Activated CD8-positive, alpha-beta memory T cell treated with anti-CD3 and anti-CD28 coated beads for 24 hours (primary cell): ENCODE measurements at places on chromosomes 2 and 18.
A peak's percentile ranks its signal among the peaks of the same experiment; 100 is the strongest.

DNA sequence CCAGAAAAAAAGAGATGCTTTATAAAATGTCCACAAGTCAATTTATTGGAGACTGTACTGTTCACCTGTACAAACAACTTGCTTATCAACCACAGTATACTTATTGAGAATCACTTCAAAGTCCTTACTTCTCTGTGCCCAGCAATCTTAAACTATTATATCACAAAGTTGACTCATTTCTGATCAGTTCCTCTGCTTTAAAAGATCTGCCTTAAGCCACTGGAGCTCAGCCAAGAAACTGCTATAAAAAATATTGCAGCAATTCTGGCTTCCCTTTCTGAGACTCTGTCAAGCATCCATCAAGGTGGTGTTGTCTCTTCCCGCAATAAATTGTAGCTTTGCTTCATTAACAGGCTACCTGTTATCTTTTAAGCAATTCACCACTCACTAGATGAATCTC, 375.2 kb upstream of the SPHKAP start:
- no peak for DNase-seq

DNA sequence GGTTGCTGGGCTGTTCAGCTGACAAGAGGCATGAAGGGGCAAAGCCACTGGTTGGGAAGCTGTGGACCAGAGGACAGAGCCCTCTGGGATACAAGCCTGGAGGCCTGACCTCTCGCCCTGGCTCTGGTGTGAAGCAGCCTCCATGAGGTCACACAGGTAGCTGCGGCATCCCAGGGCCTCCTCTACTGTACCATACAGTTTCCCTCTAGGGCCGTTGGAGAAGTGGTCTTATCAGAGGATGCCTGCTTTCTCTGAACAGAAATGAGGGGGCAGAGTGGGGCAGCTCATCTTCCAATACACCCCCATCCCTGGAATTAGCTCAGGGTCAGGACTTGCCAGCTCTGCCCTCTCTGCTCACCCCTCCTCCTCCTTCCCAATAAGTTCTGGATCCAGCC, 135.1 kb upstream of the SMAD2 start:
- no peak for DNase-seq

DNA sequence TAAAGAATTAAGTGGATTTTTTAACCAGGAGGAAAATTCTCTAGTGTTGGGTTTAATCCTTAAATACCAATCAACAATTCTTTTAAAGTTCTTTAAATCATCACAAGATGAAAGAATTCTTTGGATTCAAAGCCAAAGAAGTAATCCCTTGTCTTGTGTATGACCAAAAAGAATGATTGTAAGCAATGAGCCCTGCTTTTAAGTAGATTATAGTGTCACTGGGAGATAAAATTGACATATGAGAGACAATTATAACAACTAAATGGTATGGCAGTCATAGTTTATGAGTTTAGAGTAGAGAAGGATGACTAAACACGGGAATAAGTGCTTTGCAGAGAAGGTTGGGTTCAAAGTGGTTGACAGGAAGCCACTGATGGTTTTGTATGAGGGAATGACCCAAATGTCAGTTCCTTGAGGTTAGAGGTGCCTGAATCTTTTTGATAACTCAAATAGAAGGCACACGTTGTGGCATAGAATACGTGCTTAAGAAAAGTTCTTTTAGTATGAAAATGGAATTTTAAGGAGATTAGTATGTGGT, 199.6 kb upstream of the TCF4 start:
- no peak for DNase-seq

- DNase-seq: no peak
These were observed 785.6 kb downstream of the NR4A2 start for GRCh38 chr2:155546721-155547555.

GRCh38 chr2:69159986-69160385, 147.0 kb downstream of the ANTXR1 start:
- no peak for DNase-seq

DNA sequence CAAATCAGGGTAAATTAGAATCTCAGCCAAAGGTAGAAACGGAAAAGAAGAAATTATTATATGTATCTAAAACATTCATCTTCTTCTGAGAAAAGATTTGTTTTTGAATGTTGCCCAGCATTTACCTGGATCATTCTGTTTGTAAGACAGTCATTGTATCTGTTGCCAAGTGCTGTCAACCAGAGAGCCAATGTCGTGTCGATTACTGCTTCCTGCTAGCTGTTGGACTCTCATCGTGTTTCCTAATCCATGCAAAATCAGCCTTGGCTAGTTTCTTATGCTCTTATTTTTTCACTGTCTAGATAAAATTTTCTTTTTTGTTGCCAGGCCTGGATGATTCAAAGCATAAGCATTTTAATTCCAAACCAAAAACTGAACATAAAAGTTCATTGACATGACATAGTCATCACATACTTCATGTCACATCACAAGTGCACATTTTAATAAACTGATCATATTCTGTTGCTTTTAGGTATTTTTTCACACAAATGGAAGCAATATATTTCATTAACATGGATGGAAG, 202.3 kb downstream of the KCNH7 start:
- no peak for DNase-seq

DNA sequence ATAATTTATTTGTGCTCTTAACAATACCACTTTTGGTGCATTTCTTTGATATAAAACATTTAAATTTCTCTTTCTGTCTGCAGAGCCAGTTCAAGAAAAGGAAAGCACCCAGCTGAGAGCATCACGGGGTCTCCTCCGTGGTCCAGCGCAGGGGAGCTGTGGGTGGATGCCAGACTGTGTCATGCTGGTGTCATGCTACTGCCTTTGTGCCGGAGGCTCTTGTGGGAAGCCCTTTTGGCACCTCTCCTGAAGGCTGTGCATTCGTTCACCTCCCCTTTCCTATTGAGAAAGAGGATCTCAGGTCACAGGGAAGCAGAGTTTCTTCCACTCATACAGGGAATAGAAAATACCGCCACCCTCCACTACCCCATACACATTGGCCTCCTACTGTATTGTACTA, 450.4 kb downstream of the GALR1 start:
- no peak for DNase-seq

- DNase-seq: peak; percentile 59
These were observed 28.9 kb upstream of the IER3IP1 start for GRCh38 chr18:47204908-47205522.

GRCh38 chr2:204871231-204871953, 326.1 kb downstream of the PARD3B start:
- no peak for DNase-seq

- DNase-seq: no peak
These were observed 76.4 kb upstream of the MGAT5 start for GRCh38 chr2:134177351-134177931.

- DNase-seq: no peak
These were observed 700.9 kb downstream of the TMEM182 start for GRCh38 chr2:103462712-103463111.

GRCh38 chr18:10457767-10458166, 3.3 kb downstream of the APCDD1 start:
- no peak for DNase-seq

GRCh38 chr2:175123254-175123653, 44.7 kb downstream of the ATF2 start:
- DNase-seq: no peak

- no peak for DNase-seq
These were observed 6.8 kb upstream of the GALM start for GRCh38 chr2:38659115-38659514.

DNA sequence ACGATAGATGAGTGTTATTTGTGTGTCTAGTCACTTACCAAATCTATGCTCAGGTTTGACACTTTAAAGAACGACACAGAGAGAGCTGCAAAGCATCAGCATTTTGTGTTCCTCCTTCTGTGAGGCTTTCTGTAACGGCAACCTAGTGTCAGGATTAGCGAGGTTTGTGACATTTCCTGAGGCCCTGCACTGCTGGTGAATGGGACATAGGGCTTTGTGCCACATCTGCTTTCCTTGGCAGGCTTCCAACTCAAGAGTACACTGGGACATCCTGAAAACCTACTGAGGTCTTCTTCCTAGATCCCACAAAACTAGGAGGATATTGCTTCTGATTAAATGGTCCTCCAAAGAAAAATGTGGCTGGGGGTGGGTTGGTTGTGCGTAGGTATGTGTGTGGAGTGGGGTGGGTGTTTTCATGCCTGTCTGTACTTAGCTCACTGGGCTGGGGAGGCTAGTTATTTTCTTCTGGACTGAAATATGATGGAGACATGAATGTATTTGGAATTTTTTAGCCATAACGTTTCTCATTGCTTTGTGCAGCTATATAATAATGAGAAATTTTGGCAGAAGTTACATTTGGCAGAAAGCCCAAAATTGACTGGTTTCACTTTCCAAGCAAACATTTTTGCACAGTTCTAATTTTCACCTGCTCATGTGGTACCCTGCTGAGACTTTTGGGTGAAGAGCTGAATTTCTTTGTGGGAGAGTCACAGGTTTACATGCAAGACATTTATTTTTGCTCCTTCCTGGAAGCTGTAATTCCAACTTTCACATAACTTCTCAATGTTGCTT, 308.4 kb downstream of the XIRP2 start:
- DNase-seq: no peak
